ENCODE measurements at places on chromosomes 16 and 17.
A peak's percentile ranks its signal among the peaks of the same experiment; 100 is the strongest.

DNA sequence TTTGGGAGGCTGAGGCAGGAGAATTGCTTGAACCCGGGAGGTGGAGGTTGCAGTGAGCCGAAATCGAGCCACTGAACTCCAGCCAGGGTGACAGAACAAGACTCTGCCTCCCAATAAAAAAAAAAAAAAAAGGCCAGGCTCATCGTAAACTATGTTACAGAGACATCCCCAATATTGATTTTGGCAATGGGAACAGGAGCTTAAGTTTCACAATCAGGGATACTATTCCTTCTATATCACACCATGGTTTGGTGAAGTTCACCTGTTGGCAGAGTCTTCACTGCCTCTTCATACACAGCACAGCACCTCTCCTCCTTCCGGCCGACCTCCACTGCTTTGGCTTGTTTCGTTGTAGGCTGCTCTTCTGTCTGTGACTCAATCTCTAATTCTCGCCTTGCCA, 21.2 kb downstream of the UTP6 start:
- DNase-seq = no peak

DNA sequence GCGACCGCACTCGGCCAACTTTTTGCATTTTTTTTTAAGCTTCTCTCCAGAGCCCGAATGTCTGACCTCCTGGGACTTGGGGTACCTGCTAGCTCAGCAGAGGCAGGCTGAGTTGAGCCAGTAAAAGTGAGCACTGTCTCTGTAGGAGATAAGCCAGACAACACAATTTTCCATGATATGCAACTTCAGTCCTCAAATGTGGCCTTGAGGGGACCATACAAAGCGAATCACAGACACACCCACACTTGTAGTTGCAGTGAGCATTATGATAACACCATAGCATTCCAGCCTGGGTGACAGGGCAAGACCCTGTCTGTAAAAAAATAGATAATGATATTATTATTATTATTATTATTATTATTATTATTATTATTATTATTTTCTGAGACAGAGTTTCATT, 2.6 kb downstream of the DPEP2 start:
- DNase-seq = no peak

GRCh38 chr17:30477774-30478115, 537 bp downstream of the GOSR1 start:
- no peak for DNase-seq

DNA sequence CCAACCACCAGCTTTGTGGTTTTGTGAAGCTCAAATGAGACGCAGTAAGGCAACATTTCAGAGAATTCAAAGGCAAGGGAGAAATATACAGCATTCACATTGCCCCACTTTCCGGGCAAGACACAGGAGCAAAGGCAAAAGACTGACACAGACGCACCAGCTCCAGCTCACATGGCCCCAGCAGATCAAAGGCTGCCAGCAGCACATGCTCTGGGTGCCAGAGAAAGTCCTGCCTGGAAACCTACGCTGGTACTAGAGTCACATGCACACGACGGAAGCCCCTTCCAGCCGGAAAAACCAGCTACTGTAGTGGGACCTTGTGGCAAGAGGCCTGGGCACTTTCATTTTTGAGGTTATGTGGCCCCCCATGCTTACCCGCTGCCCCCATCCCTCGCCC, 50.1 kb downstream of the GTF3C1 start:
- no peak for DNase-seq

DNA sequence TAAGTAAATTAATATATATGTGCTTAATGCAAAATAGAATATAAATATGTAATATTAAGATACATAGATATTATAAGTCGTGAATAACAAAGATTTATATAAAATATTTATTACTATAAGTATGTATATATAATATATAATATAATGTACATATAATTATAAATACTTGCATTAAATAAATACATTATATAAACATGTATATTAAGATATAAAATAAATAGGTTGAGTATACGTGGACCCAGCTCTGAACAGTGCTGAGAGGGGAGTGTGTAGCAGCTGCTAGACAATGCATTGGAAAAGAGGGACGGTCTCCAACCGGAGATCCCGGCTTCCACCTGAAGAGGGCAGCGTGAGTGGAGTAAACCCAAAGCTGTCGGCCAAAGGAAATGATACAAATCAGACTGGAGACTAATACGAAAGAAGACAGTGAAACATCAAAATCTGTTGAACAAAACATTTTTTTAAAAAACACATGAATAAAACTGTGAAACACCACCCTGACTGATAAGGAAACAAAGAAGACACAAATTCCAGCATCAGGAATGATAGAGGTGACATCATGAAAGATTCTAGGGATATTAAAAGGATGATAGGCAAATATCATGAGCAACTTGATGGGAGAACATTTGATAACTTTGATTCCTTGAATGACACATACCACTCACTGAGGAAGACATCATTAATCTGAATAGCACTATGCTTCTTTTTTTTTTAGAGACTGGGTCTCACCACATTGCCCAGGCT, 125.4 kb upstream of the CHMP6 start:
- peak; percentile 40 for DNase-seq

DNA sequence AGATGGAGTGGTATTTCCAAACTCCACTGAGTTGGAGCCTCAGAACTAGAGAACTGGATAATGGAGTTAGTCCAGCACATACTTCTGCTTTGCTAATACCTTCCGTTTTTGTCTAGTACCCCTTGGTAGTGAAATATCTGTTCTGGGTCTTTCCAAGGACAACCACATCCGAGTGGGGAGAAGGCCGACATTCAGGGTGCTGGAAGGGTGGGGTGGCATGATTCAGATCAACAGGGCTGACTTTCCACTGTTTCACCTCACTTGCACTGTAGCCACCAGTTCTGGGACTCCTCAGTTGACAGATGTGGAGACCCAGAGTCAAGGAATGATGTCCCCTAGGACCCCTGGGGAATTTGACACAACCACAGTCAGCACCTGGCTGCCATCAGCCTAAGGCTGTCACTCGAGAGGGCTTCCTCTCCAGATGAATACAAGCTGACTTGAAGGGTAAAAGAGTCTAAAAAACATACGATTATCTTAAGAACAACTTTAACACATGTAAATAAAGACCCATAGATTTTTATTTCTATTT, 84.8 kb upstream of the HNF1B start:
- no peak for DNase-seq
